ENCODE measurements at places on chromosomes 5 and 9.

- DNase-seq, result peak; percentile 64
Measured at GRCh38 chr9:21965401-21965951, 28.7 kb downstream of the CDKN2A start.

- DNase-seq, result no peak
Measured at GRCh38 chr5:160280384-160281095, 31.8 kb downstream of the CCNJL start.

DNA sequence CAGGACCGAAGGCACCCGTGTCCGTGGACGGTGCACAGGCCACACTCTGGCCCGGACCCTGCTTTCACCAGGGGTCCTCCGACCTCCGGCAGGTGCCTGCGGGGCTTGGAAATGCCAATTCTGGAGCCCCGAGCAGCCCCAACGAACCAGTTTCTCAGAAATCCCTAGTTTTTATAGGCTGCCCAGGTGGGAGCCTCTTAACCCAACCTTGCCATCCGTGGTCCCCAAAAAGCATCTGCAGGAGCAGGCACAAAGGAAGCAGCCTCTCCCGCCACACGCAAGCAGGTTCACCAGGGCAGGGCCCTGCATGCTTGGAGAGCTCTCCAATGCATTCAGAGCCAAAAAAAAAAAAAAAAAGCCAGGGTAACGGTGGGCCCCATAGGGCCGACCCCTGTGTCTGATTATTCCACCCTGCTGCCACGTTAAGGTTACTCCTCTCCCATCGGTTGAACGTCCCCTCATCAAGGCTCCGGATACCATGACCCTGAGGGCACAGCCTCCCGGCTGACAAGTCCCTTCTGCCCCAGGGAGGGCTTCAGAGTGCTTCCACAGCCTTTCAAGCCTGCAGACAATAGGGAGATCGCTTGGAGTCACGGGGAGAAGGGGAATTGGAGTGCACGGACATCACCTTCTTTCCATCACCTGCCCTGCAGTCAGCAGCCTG, 796 bp upstream of the TPRN start:
- peak; percentile 50 for DNase-seq

DNA sequence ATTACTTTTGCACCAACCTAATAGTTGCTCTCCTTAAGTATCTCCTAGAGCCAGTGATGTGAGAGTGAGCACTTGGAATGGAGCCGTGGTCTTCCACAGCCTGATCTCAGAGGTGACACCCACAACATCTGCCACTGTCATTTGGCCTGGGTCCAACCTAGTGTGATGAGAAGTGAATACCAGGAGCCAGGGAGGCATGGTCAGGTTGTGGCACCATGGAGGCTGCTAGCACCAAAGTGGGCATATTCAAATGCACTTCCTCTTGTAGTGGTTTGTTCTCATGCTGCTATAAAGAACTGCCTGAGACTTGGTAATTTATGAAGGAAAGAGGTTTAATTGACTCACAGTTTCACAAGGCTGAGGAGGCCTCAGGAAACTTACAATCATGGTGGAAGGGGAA, 22.6 kb upstream of the CEP72 start:
- DNase-seq, result no peak

- no peak for DNase-seq
Measured at GRCh38 chr5:72410688-72411295, 90.6 kb downstream of the PTCD2 start.

DNA sequence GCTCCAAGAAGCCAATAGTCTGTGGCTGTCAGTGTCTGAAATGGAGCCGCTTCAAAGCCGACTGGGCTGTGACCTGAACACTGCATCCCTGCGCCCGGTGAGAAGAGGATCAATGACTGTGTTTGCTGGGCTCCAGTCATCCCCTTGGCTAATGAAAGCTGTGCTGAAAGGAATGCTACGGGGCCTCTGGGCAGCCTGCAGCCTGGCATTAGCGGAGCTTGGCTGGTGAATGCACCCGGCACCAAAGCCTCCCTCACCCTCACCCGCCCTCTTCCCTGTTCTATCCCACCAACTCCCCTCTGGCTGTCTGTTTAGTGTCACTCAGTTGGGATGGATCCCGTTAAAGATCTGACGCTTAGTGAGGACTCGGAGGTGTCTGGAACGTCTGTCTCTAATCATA, 355.3 kb downstream of the BNC2 start:
- peak; percentile 94 for DNase-seq

GRCh38 chr9:81621785-81622259, 67.5 kb downstream of the TLE1 start:
- DNase-seq, result peak; percentile 81

- DNase-seq, result no peak
Measured at GRCh38 chr9:124248066-124248465, 9.7 kb upstream of the NEK6 start.

- no peak for DNase-seq
Measured at GRCh38 chr5:57824047-57824446, 341.4 kb upstream of the ACTBL2 start.

GRCh38 chr5:123176224-123176937, 87.3 kb downstream of the PRDM6 start:
- no peak for DNase-seq

DNA sequence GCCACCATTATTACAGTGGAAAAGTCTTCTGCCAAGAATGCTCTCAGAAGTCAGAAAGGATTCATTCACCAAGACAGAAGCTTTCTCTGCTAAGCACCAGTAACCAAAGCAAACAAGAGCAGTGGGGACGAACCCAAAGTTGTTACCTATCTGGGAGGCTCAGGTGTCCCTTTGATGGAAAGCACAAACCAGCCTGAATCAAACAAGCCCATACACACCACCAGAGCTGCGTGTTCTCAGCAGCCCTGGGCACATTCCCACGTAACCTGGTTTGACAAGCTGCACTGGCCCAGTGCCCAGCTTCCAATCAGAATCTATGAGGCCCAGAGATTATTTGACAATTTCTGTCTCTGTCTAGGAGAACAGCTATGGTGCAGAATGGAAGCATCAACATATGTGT, 252.6 kb downstream of the ACTL7B start:
- DNase-seq, result no peak

DNA sequence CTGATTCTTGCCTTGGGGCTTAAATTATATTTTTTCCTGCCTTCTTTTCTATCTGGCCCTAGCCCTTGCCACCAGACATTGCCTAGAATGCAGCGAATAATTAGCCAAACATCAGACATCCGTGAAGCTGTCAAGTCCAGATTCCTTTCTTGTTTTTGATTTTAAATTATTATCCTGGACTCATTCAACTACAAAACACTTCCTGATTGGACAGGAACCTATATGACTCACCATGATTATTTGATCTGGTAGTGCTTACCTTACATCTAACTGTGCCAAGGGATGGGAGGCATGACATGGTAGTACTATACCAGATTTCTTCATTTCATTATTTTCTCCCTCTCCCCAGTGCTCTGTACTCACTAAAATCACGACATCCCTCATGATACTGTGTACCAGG, 829.6 kb downstream of the TLR4 start:
- DNase-seq, result no peak

- no peak for DNase-seq
Measured at GRCh38 chr5:108941746-108942145, 194.0 kb downstream of the FER start.

- DNase-seq, result no peak
Measured at GRCh38 chr9:89631384-89631783, 26.6 kb downstream of the GADD45G start.
